ENCODE measurements at places on chromosomes 16 and 17.

DNA sequence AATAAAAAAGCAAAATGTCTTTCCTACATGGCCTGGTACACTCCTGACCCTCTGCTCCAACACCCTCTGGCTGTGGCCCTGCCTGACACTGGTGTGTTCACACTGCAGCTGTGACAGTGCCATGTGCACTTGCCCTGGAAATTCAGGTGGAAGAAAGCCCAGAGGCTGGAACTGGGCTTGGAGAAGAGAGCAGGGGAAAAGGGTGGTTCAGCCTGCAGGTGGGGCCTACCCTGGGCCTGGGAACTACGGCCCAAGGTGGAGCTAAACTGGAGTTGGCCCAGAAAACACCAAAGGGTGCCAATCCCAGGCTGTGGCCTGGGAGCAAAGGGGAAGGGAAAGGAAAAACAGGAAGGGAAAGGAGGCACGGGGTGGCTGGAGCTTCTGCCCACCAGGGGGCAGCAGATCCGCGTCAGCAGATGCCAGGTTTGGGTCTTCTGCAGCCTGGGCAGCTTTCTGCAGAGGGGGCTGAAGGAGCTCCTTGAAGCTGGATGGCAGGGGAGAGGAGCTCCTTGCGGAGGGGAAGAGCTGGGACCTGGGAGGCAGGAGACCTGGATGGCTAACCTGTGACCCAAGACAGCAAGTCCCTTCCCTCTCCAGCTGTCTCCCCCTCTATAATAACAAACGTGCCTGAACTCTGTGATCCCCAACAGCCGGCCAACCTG, 15.4 kb upstream of the CTCF start:
- no peak for DNase-seq

DNA sequence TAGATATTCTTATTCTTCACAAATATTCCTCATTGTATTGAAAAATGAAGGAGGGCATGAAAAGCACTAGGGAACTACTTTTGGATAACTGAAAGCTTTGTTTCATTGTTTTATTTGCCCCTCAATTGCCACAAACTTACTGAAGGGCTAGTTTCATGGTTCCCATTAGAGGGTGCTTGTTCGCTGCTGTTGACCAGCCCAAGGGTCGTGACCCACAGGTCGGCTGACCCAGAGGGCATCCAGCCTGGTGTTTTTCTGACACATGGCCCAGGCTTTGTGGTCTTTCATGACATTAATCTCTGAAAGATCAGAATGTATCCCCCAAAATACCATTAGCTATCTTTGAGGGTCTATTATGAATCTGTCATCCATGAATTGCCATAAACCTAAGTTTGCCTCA, 30.0 kb downstream of the DGKE start:
- DNase-seq: no peak

DNA sequence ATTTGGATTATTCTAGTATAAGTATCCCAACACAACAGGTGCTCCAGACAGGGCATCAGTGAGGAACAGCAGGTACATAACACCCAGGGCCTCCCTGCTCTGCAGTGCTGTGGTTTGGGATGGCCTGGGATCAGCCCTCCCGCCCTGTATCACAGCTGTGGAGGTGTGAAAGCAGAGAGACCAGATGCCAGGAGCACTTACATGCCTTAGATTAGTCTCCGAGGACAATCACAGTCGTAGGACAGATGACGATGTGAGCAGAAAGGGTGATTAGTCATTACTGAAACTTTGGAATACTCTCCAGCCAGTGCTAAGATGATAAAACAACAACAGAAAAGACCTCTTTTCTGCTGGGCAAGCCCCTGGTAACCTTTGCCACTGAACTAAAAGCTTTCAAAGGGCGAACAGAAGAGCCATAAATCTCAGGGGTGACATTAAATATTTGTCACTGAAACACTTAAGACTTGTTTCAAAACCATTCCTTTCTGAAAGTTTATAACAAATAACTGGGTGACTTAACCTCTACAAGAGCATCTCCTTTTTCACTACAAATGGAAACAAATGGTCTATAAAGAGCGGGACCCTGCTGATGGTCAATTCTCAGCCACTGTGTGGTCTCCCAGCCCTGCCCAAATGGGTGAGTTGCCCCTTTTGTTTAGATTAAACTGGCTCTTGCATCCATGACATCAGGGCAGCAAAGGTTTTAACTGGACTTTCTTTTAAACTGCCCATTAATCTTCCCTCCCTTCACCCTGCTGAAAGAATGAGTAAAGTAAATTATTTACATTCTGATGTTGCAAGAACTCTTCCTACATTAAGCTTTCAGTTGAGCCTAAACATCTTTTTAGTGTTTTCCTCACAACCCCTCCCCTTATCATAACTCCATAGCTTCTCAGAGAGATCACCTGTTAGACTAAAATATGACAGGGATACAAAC, 183.1 kb upstream of the COX10 start:
- DNase-seq: no peak

DNA sequence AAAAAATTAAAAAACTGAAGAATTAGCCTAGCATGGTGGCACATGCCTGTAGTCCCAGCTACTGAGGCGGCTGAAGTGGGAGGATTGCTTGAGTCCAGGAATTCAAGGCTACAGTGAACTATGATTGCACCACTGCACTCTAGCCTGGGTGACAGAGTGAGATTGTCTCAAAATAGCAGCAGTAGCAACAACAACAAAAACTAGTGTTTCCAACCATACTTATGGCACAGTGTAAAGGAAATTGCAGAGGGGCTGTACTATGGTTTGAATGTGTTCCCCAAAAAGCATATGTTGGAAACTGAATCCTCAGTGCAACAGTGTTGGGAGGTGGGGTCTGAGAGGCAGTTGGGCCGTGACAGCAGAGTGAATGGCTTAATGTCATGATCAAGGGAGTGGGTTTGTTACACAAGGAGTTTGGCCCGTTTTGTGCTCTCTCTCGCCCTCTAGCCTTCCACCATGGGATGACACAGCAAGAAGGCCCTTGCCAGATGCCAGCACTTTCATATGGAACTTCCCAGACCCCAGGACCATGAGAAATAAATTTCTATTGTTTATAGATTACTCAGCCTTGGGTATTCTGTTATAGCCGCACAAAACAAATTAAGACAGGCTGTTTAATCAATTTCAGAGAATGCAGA, 70.0 kb downstream of the PGS1 start:
- DNase-seq: no peak

DNA sequence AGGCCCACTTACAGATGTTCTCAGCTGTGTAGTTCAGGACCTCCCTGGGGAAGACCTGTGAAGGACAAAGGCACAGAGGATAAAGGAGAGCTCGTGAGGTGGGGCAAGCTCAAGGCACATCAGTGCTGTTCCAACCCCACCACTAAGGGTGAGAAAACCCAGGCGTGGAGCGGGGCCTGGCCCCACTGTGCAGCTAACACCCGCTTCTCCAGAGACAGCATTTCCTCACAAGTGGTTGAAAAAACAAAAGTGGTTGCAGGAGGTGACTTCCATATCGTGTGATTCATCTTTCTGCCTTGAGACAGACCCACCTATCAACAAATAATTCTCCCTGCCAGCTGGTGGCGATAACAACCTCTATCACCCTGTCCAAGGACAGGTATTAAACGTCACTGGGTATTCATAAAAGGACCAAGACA, 30.0 kb downstream of the SNN start:
- no peak for DNase-seq

DNA sequence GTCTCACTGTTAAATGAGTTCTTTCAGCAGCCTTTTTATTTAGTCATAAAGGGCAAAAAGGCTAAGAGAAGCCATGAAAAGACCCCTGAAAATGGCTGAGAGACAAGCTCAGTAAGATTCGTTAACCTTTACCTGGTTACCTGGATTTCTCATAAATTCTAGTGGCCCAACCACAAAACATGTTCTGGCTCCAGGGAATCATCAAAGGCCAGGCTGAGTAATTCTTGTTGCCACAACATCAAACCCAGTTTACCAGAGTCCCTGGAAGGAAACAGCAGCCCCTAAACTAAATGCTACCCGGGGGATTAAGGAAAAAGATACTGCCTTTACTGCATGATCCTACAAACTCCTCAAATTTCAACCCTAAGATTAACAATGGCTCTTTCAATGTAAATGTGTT, 15.8 kb downstream of the CYTH1 start:
- DNase-seq: no peak

DNA sequence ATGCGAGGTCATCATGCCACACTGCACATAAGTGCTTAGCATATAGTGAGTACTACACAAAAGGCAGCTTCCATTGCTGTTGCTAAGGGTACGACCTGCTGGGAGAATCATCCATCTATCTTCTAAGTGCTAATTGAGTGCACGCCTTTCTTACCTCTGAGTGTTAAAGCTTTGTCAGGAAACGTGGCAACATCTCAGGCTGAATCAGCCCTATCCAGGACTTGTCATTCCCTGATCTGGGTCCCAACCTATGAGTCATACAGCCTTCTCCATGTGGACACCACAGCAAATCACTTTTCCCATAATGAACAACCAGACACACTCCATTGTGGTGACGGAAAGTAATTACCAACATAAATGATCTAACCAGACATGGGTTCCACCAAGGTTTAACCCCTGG, 201.1 kb upstream of the MAF start:
- no peak for DNase-seq

DNA sequence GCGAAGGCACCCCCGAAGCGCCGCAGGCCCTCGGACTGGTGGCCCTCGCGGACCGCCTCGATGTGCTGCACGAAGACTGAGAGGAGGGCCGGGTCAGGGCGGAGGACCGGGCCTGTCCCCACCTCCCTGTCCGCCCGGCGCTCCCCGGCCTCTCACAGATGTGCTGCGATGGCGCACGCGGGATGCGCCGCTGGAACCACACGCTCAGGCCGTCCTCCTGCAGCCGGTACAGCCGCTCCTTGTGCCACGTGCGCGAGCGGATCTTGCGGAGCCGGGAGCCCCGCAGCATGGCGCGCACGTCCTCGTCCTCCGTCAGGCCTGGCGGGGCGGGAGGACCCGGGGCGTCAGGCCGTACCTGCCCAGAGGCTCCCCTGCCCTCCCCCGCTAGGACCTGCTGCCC, 11.3 kb downstream of the PLCD3 start:
- no peak for DNase-seq

DNA sequence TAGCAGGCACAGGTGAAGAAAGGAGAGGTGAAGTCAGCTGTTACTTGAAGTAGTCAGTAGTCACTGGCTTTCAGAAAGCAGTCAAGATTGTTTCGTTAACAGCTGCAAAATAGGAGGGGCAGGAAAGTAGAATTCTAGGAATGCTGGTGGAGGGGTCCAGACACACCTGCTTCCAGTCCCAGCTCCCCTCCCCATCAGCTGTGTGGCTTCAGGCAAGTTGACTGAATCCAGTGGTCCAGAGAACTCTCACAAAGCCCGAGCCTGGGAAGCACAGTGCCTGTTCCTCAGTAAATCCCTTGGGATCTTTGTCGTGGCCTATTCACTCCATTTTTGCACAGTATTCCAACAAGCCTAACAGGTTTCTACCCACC, 4.6 kb upstream of the SOCS1 start:
- no peak for DNase-seq

- no peak for DNase-seq
Observed at GRCh38 chr17:72804949-72805707, 287.4 kb downstream of the SLC39A11 start.

GRCh38 chr16:56836410-56837230, 28.4 kb upstream of the SLC12A3 start:
- no peak for DNase-seq

DNA sequence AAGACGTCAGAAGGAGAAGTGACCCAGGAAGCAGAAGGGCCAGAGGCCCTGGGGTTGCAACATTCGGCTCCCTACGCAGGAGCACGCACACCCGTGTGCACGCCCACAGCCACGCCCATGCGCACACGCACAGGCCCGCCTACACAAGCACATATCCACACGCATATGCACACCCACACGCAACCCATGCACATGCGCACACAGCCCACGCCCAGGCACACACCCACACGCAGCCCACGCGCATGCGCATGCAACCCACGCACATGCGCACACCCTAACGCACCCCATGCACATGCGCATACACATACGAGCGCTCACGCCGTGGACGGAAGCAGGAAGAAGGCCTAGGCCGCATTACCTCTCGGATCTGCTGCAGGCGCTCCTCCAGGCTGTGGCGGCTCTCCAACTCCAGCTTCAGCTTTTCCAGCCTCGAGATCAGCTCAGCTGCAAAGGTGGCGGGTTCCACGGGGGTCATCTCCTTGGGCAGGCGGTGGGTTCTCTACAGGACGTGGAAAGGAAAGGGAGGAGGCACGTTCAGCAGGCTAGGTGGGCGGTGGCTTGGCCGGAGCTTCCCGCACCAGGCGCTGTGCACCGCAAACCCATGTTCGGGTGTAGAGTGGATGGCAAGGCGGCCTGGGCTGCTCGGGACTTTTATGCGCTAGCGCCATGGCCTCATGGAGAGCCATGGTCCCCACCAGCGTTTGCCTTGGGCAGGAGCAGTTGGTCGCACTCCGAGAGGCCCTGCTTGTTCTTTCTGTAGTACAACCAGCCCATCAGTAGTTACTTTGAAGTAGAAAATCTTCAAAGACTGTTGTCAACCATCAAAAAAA, 23.4 kb downstream of the AXIN2 start:
- DNase-seq: no peak

DNA sequence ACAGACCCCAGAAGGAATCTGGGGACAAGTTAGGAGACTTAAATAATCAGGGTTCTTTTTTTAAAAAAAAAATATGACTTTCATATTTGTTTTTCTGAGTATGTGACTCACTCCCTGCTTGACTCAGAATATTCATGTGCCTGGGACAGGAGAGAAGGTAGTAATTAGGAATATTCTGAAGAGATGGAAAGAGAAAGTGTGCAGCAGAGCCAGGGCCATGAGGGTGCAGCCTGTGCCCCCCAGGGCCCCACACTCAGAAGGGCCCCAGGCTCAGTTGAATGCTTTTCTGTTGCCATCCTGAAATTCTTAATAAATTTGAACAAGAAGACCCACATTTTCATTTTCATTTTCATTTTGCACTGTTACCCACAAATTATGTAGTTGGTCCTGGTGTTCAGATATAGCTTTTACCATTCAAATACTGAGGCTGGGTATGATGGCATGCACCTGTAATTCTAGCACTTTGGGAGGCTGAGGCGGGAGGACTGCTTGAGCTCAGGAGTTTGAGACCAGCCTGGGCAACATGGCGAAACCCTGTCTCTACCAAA, 11.5 kb upstream of the LONP2 start:
- DNase-seq: no peak

DNA sequence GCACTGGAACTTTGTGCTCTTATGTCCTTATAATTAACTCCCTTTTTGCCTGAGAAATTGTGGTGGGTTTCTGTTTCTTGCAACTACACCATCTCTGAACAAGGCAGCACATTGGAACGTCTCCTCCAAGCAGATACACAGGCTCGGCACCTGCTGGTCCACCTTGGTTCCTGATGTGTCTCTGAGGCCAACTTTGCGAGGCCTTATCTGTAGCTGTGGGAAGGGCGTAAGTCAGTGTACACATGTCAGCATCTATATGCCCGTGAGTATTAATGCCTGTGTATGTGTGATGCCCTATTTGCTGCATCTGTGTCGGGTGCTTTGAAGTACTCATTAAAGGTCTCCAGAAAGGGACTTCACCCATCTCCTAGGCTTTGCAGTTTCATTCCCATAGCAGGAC, 17.5 kb downstream of the GP2 start:
- no peak for DNase-seq

GRCh38 chr16:22660441-22661160, 149.9 kb downstream of the NPIPB5 start:
- DNase-seq: no peak

- DNase-seq: no peak
Observed at GRCh38 chr17:69606142-69606800, 191.8 kb downstream of the MAP2K6 start.

Measured in nucleus accumbens (tissue), 56 donors.